Epithelial cell of esophagus (primary cell): ENCODE measurements at places on chromosomes 3 and 15.

- DNase-seq = no peak
These were observed 509.3 kb upstream of the PPP2R3A start for GRCh38 chr3:135456108-135456790.

GRCh38 chr3:168205451-168205850, 109.7 kb upstream of the GOLIM4 start:
- no peak for DNase-seq

DNA sequence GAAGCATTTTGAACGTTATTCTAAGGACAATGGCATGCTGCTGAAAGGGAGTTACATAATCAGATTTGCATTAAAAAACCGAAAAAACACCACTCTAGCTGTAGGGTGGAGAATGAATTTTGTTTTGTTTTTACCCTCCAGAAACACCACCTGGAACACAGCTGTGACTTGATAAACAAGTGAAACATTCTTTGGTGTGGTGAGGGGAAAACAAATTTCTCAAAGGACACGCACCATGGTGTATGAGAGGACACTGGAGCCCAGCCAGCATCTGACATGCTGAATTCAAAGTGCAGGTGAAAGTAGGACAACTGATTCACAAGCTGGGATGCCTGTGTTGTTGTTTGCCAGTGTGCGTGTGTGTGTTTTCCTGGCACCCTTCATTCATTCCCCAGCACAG, 554.5 kb upstream of the TBL1XR1 start:
- DNase-seq = no peak

- DNase-seq = no peak
These were observed 351.5 kb upstream of the ICE2 start for GRCh38 chr15:60830479-60830878.

- no peak for DNase-seq
These were observed 216.9 kb downstream of the ROBO2 start for GRCh38 chr3:77256584-77257503.

- no peak for DNase-seq
These were observed 231.6 kb downstream of the IGSF11 start for GRCh38 chr3:118803096-118803476.

DNA sequence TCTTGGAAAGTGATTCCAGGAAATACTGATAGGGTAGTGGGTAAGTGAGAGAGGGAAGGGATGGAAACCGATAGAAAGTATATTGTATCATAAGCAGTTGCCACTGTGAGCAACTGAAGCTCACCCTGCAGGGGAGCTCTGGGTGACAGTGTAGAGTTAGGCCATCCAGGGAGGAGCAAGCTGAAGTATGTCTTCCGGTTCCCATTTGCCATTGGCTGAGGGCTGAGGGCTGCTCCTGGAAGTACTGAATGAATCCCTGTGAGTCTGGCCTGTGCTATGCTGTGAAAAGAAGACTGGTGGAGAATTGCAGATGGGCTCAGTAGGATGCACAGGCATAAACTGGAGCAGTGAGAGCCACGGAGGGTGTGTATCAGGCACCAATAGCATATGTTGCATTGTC, 348.3 kb downstream of the MFSD1 start:
- DNase-seq = no peak

- DNase-seq = no peak
These were observed 96.0 kb upstream of the TSC22D2 start for GRCh38 chr3:150312018-150312657.

DNA sequence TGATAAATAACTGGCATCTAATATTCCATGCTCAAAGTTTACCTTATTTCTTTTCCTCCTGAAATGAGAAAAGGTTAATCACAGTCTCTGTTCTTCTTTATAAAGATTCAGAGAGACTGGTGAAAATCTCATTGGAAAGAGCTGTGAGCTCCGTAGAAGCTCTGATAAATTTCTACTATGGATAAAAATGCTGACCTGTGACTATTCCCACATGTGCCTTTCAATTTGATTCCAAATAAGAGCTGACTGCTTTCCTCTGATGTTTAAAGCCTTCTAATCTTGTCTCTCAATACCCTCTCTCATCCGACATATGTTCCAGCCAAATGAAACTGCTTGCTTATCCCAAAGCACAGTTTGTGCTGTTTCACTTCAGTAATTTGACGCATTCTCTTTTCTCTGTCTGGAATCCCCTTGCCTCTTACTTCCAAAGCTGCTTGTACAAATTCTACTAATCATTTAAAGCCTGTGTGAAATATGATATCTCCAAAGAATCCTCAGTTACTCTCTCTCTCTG, 130.1 kb downstream of the RTP4 start:
- DNase-seq = no peak

DNA sequence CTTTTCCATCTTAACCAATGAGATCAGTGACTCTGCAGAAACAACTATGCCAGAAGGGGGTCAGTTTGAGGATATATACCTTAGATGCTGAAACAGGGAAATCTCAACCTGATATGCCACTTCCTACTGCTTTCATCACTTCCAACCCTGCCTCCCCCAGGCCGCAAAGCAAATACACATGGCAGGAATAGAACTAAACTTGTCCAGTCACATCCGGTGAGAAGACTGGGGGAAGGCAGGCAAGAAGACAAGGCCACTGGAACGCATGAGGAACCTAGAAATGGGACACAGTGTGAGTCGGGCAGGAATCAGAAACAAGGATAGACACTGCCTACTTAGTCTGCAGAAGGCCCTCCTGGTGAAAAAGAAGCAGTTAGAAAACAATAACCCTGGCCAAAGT, 90.6 kb downstream of the MYO5A start:
- peak; percentile 74 for DNase-seq

DNA sequence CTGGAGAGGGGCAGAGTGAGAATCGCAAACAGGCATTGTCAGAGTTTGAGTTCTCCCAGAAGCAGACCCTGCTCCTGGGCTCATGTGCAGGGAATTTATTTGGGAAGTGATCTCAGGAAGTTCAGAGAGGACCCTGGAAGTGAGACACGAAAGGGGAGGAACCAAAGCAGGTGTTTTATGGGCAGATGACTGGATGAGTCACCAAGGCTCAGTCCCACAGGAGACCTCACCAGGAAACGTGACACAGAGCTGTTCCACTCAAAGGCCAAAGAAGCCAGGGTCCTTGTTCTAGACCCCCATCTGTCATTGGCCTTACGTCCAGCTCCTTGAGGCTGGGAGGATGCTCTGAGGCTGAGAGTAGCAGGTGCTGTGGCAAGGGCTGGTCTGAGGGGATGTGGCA, 43.4 kb upstream of the SEC22A start:
- DNase-seq = no peak

DNA sequence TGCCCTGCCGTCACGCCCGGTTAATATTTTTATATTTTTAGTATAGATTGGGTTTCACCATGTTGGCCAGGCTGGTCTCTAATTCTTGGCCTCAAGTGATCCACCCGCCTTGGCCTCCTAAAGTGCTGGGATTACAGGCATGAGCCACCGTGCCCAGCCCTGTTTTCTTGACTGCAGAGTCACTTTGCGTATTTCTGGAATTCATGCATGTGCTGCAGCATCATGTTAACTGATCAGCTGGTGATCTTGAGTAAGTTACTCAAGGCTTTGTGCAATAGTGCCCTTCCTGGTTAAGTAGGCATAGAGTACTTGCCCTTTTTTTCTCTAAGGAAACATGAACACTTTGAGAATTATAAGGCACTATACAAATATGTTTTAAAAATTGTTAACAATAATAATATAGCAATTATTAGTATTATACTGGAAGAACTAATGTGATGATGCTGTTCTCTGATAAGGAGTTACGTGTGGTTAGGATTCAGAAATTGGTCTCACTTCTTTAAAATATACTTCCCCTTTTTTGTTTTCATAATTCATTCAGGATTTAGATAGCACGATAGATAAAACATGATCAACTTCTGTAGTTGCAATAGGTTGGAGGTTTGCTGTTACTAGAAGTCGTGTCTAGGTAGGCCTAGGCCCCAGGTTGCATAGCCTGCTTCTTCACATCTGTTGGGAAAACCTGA, 33.6 kb downstream of the GPR171 start:
- peak; percentile 25 for DNase-seq
